ENCODE measurements at places on chromosomes 12 and 14.

DNA sequence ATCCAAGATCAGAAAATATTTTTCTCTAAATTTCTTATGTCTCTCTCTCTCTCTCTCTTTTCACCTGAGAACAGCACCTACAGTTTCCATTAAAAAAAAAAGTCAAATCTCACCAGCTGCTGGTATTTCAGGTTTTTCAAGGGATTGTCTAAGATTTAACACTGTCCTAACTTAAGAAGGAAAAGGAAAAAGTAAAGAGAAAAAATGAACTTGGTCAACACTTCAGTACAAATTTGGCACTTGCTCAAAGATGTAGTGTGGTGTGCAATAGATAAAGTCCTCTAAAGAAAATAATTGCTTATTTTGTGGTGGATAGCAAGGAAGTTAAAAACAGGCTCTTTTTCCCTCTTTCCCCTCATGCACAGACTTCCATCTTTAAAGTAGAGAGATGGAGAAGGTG, 416.2 kb downstream of the SOX5 start:
- DNase-seq, result no peak

GRCh38 chr14:67951529-67952135, 132.1 kb downstream of the RAD51B start:
- DNase-seq, result no peak

- DNase-seq, result no peak
These were observed 1154.7 kb upstream of the FLRT2 start for GRCh38 chr14:84375235-84375634.

GRCh38 chr12:11580125-11580751, 69.2 kb upstream of the ETV6 start:
- DNase-seq, result peak; percentile 65

GRCh38 chr12:80681287-80681686, 26.1 kb upstream of the MYF6 start:
- DNase-seq, result no peak

DNA sequence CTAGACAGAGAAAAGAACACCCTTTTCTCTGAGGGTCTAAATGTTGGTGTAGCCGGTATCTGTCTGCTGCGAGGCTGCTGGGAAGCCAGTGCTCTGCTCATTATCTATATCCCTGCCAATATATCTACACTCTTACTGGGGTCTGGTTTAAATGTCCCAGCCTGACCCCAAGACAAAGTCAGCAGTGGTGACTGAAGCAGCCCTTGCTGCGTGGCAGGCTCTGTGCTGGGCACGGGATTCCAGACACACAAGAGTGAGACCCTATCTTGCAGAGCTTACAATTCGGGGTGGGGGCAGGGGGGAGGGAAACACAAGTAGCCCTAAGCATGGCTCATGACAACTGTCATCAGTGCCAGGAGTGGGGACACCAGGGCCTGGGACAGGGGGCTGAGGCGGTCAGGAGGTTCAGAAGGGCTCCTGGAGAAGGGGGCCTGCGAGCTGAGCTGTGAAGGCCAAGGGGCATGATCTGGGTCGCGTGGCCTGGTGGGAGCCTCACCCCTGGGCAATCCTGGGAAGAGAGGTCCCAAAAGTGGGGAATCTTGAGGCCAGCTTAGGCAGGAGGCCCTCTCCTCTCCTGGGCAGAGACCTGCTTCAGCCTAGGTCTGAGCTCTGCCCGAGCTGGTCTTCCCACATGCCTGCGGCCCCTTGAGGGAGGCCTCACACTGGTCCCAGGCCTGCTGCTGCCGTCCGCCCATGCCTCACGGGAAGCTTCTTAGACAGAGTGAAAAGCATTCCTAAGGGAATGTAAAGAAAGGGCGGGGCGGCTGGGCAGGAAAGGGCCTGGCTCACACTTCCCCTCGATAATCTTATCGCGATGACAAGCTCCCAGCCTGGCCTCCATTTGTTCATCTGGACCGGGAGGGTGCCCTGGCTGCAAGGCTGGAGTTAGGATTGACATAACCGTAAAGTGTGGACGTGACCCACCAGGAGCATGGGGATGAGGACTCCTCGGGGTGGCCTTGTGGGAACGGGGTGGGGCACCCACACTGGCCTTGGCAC, 7.3 kb upstream of the RCOR1 start:
- no peak for DNase-seq

GRCh38 chr14:55423969-55424368, 12.3 kb upstream of the ATG14 start:
- DNase-seq, result no peak

DNA sequence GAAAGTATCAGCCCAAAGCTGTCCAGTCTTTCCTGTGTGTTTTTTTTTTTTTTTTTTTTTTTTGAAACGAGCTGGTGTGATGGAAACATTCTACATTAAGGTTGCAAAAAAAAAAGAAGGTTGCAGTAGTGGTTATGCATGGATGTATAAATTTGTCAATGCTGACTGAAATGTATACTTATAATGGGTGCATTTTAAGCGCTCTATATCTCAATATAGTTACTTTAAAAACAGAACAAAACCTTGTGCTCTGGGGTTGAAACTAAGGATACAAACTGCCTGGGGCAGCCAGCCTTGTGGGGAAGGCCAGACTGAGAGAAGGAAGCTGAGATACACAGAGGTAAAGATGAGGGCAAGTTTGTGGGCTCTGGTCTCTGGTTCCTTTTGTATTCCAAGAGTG, 87.3 kb upstream of the RMST start:
- no peak for DNase-seq

GRCh38 chr14:52086711-52087110, 17.9 kb upstream of the NID2 start:
- DNase-seq, result no peak

GRCh38 chr14:106681568-106681967, 1155.2 kb downstream of the TMEM121 start:
- DNase-seq, result no peak

DNA sequence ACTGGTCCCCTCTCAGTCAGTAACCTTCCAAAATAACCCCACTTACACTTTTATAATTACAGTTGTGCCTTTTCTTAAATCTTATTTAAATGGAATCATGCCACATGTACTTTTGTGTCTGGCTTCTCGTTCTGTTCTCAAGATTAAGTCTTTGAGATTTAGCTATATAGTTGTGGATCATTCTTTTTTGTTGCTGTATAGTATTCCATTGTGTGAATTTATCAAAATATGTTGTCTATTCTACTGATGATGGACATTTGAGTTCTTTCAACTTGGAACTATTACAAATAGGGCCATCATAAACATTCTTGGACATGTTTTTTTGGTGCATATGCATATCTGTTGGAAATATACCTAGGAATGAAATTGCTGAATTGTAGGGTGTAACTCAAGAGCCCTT, 9.0 kb downstream of the OAS3 start:
- no peak for DNase-seq

GRCh38 chr12:87784350-87784749, 244.9 kb downstream of the C12orf50 start:
- DNase-seq, result no peak

DNA sequence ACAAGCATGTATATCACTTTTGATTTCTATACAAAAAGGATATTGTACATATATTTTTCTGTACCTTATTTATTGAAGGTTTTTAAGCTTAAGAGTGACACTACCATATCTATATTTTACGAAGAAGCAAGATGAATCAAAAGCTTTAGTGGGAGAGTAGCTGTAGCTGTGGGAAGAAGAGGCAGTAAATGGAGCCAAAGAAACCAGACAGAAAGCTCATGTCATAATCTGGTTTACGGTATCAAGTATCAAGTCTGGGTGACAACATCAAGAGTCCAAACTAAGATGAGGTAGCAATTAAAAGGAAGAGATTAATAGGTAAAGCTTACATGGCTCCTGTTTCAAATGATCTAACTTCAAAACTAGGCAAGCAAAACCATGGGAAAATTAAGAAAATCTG, 54.8 kb downstream of the CEP83 start:
- no peak for DNase-seq

DNA sequence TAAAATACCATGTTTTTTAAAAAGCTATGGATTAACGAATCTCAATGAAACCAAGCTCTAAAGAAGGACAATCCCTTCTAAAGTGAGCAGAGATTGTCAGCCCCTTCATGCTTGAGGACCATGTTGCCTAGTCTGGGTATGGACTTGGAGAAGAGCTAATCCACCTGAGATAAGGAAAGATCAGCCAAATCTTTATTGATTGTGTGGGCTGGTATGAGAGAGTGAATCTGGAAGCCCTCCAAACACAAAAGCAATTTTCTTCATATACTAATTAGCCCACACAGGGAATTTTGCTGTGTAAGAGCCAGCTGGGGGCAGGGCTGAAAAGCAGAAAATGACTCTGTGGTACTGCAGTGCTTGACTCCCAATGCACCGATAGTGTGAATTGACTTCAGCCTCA, 47.4 kb upstream of the DICER1 start:
- no peak for DNase-seq

DNA sequence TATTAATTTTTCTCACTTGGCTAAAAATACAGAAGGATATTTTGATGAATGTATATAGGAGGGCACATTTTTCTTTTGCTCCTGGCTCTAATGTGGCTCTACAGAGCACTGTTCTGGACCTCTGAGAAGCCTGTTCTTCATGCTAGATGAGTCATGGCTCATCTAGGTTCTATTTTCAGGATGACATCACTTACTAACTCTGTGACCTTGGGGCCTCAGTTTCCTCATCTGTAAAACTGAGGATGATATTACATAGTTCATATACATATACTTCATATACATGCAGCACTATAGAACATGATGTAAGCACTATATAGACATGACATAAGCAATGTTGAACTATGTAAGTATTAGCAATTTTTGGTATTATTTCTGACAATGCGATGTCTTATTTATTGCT, 35.8 kb downstream of the SOCS2 start:
- DNase-seq, result no peak

GRCh38 chr12:53427905-53428594, 4.4 kb downstream of the AMHR2 start:
- DNase-seq, result peak; percentile 70

DNA sequence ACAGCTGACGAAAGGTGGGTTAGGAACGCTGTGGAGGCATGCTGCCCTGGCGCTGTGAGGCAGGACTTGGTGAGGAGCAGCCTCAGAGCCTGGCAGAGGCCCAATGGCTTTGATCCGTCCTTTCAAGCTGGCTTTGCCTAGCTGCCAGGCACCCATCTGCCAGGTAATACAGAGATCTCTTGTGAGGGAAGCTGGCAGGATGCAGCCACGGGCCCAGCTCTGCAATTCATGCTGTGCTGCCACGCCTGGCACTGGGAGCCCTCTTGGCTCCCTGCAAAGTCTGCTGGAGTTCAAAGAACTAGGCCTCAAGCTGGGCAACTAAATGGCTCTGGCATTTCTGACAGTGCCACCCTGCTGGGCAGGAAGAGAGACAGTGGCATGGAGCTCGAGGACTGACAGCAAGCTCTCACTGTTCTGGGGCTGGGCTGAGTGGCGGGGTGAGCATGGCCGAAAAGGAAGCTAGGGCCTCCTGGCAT, 18.7 kb downstream of the IQSEC3 start:
- DNase-seq, result no peak

DNA sequence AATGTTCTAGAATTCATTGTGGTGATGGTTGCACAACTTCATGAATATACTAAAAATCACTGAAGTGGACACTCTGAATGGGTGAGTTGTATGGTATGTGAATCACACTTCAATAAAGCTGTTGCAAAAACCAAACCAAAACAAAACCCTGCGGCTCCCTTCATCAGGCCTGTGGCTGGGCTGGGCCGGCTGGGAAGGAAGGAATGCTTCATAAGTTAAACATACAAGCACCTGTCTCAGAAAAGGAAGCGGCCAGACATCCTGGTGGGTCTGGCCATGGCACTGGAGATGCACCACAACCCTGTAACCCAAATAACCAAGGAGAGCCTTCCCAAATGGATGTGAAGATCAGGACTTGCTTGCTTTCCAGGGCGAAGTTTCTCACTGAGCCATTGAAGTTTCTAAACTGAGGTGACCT, 34.9 kb downstream of the TTC7B start:
- peak; percentile 13 for DNase-seq

GRCh38 chr12:93738199-93739058, 61.3 kb downstream of the CRADD start:
- no peak for DNase-seq

DNA sequence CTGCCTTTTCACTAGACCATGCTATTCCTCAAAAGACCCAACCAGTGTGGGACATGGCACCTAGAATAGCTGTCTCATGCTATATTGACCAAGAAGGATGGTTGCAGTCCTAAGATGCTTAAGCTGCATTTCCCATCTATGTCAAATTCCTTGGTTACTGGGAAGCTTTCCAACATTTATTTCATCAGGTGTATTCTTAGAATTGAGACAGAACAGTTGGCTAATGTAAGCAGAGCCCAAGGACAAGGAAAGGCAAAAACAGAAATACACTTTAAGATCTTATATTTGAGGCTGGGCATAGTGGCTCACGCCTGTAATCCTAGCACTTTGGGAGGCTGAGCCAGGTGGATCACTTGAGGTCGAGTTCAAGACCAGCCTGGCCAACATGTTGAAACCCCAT, 24.7 kb downstream of the ARG2 start:
- DNase-seq, result no peak

- DNase-seq, result peak; percentile 65
These were observed 245.3 kb downstream of the ZFP36L1 start for GRCh38 chr14:68547305-68548193.

- DNase-seq, result no peak
These were observed 144.6 kb downstream of the TTC7B start for GRCh38 chr14:90671382-90672234.

DNA sequence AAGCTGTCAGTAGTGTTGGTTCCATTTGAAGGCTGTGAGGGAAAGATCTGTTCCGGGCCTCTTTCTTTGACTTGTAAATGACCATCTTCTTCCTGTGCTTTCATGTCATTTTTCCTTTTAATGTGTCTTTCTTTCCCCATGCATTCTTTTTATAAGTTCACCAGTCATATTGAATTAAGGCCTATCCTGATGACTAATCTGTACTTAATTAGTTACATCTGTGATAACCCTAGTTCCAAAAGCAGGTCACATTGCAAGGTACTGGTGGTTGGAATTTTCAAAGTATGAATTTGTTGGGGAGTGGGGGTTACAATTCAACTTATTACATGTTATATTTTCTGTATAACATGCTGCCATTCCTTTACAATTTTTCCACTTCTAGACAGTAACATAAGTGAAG, 1642.1 kb upstream of the FLRT2 start:
- DNase-seq, result no peak

- DNase-seq, result no peak
These were observed 73.4 kb upstream of the FOXN3 start for GRCh38 chr14:89490466-89490865.

GRCh38 chr14:70842851-70843462, 33.6 kb upstream of the MAP3K9 start:
- DNase-seq, result no peak

- no peak for DNase-seq
These were observed 44.0 kb upstream of the HIF1A start for GRCh38 chr14:61651355-61651754.

- no peak for DNase-seq
These were observed 57.3 kb upstream of the MUCL1 start for GRCh38 chr12:54796991-54797390.

DNA sequence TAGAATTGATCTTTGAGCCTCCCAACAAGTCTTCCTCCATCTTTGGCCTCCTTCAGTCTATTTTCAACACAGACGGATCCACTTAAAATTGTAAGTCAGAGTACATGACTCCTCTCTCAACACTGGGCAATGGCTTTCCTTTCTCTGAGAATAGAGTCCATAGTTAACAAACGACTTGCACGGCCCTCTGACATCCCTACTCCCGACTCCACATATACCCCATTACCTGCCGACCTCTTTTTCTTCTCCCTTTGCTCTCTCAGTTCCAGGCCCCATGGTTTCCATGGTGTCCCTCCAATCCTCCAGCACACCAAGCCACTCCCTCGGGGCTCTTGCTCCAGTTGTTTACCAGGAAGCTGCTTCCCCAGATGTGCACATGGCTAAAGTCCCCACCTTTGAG, 84.7 kb downstream of the DNAI7 start:
- DNase-seq, result no peak

All from AG04450 (cell line).